Stimulated activated CD4-positive, alpha-beta T cell treated with anti-CD3 and anti-CD28 coated beads, Interleukin-2, amount 100 ng/mL, for 48 hours (primary cell): ENCODE measurements at places on chromosomes 2 and 18.

- DNase-seq: no peak
Observed at GRCh38 chr2:101405351-101405899, 18.1 kb upstream of the CREG2 start.

DNA sequence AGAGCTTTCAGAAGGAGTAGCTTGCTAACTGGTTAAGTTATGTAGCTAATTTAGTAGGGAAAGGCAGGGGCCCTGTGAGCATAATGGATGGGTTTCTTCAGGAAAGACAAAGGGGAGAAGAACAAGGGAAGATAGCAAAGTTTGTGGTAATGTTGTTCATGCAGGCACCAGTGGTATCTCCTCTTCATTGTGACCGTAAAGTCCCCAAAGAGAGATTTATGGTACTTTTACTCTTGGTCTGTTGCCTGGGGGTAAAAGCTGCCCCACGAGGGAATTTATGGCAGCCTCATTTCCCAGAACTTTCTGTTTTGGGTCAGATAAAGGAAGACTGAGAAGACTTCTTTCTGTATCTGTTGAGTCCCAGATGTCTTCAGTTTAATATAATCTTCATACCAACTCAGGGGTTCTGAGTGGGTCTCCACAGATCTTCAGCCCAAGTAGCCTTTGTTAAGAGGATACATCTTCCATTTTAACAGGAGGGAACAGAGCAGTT lies 27.5 kb downstream of the MALT1 start:
- no peak for DNase-seq

- no peak for DNase-seq
Observed at GRCh38 chr2:24993406-24994145, 21.8 kb upstream of the DNAJC27 start.

DNA sequence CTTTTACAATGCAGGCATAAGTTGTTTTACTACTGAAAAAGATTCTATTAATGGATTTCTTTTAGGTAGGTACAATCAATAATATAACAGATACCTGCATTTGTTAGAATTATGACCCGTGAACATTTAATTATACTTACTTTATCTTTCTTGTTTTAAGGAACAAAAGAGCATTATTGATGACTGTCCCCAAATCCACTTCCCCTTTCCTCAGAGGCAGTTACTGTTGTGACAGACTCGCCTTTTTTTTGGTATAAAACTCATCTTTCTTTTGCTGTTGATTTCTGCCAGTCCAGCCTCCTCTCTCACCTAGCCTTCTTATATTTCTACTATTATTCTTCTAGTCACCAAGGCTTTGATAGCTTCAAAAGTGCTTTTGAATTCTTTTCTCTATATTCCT lies 12.1 kb downstream of the ACTR3 start:
- no peak for DNase-seq

GRCh38 chr2:213679894-213680293 lies 395.6 kb downstream of the SPAG16 start:
- no peak for DNase-seq

GRCh38 chr18:23857164-23857552 lies 157.4 kb upstream of the TTC39C start:
- DNase-seq: no peak

GRCh38 chr18:45932708-45933107 lies 34.4 kb downstream of the EPG5 start:
- DNase-seq: no peak

GRCh38 chr2:56132138-56132537 lies 51.7 kb upstream of the CCDC85A start:
- DNase-seq: no peak

DNA sequence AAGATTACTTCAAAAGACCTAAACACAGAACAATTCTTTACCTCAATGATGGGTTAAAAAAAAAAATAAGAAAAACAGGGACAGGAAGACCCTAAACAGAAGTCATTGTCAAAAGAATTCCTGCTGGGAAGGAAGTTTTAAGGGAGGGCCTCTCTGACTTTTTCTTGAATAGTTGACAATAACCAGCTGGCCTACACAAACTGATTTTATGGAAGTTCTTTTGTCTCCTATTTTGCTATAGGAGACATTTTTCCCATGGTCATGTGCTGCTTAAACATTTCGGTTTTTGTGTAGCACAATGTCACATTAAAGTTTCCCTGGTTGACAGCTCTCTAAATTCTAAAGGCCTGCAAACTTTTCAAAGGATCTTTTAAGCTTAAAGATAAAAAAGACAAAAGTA lies 55.3 kb downstream of the RFTN2 start:
- no peak for DNase-seq

GRCh38 chr2:144015036-144015435 lies 504.9 kb downstream of the ZEB2 start:
- no peak for DNase-seq

- DNase-seq: no peak
Observed at GRCh38 chr2:25566694-25567093, 106.7 kb downstream of the DTNB start.

GRCh38 chr2:64943387-64944150 lies 45.6 kb upstream of the SLC1A4 start:
- DNase-seq: no peak

DNA sequence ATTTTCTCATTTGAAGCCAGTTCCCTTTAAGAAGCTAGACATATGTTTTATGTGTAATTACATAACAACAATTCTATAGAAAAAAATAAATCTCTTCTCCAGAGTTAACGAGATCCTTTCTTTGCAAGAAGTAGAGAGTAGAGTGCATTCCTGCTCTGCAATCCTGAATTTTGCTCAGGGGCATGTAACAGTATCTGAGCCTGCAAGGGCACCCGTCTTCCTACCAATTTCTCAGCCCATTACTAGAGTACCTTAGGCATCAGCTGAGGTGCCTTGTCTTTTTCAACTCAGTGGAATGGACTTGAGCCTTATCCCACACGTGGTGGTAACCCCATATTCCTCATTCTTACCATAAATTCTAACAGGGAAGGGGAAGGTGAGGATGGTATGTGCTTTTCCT lies 205.9 kb downstream of the IKZF2 start:
- DNase-seq: no peak

- DNase-seq: peak; percentile 78
Observed at GRCh38 chr2:43773876-43774613, at the start of gene DYNC2LI1. Gene DYNC2LI1 (plus strand): TSS chr2:43774039. CDS start chr2:43774139, 100 bp downstream.

DNA sequence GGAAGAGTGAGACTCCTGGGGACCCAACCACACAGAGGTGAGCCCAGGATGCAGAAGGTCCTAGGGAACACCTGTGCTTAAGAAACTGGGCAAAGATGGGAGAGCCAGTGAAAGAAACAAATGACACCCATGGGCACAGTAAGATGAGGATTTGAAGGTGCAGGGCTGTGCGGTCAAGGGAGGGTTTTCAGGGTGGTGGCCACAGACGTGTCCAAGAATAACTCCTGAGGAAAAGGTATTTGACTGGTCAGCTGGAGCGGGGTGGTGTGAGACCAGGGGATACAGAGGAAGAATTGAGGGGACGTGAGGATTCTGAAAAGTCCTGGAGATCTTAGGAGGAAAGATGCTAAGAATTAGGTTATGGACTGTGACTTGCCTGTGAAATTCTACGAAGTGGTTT lies 142.9 kb downstream of the TMEM163 start:
- no peak for DNase-seq
